Inflammatory macrophage treated with lipopolysaccharide for 4 hours (primary cell): ENCODE measurements at places on chromosomes 3 and 15.
A peak's percentile ranks its signal among the peaks of the same experiment; 100 is the strongest.

DNA sequence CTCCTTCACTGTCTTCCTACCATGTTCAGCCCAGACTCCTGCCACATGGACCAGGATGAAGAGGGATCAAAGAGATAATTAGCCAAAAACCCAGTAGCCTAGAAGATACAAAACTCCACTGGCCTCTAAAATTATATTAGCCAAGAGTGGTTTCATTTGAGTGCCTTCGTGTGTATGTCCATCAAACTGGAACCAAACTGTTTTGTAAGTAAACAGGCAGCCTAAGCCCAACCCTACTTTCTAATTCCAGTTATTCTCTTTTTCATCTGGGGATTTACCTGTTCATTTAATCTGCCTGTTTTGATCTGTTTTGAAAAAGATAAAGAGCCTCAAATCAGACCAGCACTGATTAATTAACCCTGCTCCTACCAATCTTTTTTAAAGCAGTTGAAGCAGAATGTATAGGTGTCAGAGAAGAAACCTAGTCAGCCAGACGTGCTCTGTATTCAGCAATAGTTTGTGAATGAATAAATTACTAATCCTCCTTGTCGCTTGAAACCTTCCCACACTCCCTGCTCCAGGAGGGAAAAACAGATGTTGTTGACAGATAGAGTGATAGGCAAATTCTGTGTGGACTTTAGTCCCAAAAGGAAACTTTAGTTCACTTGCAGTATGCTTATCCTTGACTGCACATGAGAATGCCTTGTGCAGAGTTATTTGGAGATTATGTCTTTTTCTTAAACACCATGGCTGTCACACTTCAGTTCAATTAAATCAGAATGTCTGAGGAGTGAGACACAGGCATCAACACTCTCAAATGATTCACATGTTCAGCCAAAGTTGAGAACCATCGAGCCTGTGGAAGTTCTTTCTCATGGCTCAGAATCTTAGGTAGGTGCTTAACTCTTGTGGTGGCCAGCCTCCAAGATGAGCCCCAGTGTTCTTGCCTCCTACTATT, 55.5 kb upstream of the ZBED2 start:
- no peak for DNase-seq

DNA sequence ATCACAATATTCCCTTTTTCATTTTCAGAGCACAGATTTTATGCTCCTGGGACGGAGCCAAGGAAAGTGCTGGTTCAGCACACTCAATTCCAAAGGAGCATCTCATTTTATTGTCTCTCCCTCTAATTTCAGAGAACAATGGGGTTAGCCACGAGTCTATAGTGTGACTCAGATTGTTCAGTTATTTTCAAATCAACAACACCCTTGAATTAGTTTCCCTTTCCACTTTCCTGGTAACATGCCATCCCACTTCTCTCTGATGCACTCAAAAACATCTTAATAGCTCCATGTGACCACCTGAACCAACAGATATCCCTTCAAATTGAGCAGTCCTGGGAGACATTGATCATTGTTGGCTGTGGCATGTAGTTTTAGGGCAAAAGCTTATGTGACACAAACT, 389.7 kb upstream of the MDFIC2 start:
- DNase-seq = no peak

DNA sequence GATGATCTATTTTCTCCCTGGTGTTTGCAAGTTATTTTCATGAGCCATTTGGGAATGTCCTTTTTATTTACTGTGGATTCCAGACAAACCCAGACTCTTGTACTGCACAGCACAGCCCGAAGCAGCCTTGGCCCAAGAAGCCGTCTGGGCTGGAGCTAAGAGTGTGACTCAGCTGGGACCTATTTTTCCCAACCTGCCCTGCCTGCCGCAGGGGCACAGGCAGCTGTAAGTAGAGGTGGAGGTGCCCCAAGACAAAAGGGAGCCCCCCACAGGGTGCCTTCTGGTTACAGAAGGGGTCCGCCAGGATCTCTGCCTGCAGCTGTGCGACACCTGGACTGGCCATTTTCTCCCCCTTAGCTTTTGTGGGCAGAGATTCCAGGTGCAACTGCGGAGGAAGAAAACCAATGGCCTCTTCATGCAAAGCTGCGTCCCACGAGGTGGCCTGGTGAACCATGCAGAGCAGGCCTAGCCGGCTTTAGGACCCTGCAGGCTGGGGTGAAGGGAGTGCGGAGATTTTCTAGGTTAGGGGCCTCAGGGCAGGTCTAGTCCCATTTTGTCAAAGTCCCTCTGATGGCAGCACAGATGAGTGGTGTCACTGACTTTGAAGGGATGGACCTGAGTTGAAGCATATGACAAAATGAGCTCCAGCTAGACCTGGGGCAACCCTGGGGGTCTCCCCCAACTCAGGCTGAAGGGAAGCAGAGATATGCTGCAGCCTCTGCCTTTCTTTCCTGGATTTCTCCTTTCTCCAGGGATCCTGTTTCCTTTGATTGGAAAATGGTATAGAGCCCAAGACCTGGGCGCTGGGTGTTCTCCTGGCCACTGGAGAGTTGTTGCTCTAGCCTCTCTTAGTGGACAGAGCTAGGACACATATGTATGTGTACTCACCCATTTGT, 131.2 kb downstream of the KLF13 start:
- DNase-seq = no peak

GRCh38 chr15:88179562-88179961, 77.0 kb downstream of the NTRK3 start:
- no peak for DNase-seq

DNA sequence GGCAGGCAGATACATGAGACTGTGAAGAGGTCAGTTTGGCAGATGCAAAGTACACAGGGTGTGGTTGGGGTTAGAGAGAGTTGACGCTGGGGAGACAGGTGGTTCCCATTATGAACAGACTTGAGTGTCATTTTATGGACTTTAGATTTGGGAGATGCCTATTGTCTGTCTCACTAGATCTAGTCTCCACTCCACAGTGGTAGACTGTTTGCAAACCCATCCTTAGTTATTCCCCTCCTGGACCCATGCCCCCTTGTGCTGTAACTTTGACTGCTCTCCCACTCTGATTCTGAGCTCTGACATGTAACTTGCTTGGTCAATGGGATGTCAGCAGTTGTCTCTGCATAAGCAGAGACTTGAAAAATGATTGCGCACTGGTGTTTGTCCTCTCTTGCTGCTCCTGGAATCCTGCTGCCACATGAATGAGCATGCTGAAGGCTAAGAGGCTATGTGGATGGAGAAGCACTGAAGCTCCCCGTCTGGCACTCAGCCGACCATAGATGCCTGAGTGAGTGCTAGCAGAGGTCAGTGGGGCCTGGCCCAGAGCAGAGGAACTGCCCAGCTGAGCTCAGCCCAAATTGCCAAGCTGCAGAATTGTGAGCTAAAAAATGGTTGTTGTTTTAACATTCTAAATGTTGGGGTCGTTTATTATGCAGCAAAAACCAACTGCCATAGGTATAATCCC, 88.2 kb downstream of the FAM43A start:
- no peak for DNase-seq

DNA sequence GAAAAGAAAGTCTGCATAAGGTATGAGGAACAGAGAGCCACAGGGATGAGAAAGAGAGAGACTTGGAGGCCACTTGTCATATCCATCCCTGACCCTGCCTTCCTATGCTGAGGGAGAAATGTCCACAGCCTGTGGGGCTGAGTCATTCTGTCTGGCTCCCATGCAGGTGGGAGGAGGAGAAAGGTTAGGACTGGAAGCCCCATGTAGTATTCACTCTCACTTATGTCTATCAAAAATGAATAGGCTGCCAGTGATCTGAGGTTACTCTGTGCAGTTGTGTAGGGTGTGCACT, 71.3 kb downstream of the RAB11A start:
- no peak for DNase-seq

GRCh38 chr3:16883723-16884083, 1.1 kb upstream of the PLCL2 start:
- no peak for DNase-seq

DNA sequence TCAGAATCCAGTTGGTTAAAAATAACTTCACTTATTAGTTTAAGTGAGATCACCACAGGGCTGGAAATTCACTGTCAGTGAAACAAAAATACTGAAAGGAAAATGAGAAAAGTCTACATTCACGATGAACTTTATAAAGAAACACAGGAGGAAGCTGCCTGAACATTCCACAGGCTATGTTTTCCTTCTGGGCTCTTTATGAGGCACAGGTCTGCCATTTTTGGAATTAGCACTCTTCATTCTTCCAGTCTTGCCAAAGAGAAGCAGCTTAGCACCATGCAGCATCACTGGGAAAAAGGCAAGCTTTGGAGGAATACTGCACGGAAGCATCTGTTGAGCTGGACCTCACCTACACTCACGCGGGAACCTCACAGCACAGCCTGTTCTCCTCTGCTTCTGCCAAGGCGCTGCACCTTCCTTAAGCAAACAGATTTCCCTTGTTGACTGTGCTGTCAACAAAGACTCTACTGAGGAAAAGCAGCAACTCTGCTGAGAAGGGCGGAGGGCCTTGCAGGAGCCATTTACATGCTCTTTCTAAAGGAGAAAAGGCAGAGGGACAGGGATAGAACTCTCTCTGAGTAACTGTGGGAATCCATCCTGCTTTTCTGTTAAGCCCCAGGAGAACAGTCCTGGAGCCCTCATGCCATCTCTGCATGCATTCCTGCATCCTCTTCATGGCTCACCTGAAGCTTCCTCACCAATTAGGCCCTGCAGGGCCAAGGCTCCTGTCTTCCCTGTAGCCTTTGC, 15.7 kb downstream of the SUSD5 start:
- DNase-seq = no peak

GRCh38 chr15:101698314-101698713, 26.0 kb downstream of the TARS3 start:
- DNase-seq = no peak

DNA sequence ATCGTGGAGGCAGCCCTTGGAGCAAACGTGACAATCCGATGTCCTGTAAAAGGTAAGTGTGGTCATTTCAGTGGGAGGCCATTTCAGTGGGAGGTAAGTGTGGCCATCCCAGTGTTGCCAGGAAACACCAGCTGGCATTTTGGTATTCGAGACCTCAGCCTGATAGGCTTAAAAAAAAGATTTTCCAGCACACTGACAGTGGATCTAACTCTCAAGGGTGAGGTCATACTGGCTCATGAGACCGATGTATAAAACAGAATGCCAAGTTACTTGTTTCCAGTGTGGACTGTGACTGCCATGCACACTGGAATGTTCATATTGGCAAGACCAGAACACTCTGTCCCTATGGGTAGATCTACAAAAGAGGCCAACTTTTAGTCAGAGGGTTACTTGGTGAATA, 244.4 kb upstream of the GOLGA6L4 start:
- DNase-seq = no peak

DNA sequence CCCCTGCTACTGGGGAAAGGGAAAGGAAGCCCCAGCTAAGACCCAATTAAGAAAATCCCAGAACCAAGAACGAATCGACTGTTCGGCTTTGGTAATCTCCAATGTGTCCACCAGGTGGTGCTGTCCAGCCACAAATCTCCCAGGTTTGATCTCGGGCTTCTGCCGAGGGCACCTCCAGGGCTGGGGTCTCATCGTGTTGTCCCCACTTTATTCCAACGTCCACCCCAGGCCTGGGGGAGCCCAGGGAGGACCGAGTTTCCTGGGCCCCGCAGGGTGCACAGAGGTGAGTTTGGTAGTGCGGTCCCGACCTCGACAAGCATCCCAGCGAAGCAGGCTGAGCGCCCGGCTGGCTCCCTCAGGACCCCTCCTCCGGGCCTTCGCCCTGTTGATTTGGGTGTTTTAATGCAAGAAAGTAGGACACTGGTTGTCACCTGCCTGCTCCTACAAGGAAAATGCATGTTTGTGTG, 185.1 kb downstream of the GOLGA6L6 start:
- peak; percentile 36 for DNase-seq

DNA sequence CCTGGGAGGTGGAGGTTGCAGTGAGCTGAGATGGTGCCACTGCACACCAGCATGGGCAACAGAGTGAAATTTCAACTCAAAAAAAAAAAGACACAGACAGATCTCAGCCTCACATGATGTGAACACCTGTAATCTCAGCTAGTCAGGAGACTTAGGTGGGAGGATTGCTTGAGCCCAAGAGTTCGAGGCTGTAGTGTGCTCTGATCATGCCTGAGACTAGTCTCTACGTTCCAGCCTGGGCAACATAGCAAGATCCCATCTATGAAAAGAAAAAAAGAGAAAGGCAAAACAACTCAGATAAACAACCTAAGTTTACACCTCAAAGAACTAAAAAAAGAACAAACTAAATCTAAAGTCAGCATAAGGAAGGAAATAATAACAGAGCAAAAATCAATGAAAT, 11.0 kb downstream of the SCAPER start:
- DNase-seq = no peak

DNA sequence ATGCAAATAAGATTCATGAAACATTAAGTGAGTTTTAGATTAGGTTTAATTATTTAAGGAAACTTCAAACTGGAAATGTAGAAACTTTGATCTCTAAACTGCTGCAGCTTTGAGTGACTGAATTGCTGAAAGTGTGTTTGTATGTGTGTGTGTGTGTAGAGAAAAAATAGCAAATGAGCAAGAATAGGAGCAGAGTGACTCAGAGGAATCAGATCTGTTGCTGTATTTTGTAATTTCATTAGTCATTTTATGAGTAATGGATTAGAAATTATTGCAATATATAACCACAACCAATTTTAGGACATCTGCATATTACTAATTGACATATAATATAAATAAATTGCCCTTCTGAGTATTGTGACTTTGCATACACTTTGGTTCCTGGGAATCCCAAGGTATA, 52.8 kb upstream of the SLC9A9 start:
- peak; percentile 75 for DNase-seq

DNA sequence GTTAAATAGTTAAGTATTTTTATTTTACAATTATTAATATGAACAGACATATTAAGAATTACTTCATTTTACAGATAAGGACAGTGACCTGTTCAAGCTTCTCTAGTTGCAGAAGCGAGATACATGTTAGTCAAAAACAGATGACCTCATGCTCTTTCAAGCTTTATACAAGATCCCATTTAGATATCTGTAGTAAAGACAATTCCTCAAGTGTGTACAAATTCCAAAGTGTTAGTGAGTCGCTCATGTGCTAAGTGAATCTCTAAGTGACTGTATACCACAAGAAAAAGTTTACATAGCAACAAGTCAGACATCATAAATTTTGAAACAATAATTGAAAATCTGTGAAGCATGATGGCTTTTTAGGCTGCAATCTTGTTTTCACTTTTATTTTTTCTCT, 293.8 kb downstream of the ROBO1 start:
- no peak for DNase-seq

DNA sequence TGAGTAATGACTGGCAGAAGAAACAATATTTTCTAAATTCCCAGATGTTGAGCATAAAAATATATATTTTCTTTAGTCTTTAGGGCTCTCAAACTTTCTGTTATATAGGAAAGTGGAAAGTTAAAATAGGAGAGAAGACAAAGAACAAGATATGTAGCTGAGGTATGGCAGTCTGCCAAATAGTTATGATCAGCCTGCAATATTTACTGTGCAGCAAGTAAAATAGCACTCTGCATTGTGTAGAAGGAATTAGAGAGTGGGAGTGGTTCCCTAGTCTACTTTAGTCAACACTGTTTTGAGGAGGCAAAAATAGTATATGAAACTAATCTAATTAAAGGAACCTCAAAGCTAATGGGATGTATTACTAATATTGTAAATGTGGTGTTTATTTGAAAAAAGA, 978.1 kb upstream of the ALCAM start:
- no peak for DNase-seq

- no peak for DNase-seq
Observed at GRCh38 chr3:131530843-131531242, 28.1 kb upstream of the MRPL3 start.
